ENCODE measurements at places on chromosomes 13 and 19.

DNA sequence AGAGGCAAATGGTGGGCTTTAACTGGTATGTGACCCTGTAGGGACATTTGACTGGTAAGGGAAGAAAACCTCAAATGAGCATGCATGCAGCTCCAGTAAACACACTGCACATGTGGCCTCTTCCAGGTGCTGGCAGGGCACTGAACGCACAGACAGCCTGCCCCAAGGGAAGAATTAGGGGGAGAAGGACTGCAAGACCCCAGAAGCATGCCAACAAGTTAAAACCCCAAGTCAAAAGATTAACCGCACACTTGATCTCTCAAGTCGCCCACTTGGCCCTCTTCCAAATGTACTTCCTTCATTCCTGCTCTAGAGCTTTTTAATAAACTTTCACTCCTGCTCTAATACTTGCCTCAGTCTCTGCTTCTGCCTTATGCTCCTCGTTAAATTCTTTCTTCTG lies 46.9 kb upstream of the SLITRK1 start:
- no peak for DNase-seq

DNA sequence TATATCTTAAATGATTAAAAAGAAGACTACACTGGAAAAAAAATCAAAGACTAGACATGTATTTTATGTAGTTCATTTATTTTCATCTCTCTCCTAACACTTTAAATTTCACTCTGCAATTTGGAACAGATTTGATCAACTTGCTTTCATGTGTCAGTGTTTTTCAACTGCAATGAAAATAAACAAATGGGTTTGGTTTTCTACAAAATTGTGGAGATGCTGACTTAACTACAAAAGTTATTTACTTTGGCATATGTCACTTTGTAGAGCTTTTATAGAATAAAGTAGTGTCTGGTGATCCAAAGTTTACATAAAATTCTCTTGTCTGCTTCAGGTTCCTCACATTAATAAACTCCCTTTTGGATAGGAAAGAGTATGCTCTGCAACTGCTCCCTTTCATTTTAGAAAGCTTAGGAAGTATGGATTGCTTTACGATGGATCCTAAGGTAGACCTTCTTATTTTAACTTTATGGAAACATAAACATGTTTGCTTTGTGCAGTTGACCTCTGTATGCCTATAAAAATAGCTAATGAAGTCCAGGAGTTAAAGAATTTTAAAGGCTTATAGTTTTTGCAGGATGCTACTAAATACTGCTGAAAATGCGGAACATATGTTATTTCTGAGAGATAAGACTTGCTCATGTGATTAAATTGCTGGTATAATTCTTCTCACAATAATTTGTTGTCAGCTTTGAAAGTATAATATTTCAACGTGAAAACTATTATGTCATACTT lies 815.9 kb downstream of the PCDH9 start:
- no peak for DNase-seq

GRCh38 chr19:8088752-8089663 lies 36.4 kb downstream of the CCL25 start:
- DNase-seq, result no peak

- no peak for DNase-seq
These were observed 4.6 kb downstream of the VWA8 start for GRCh38 chr13:41956272-41956671.
